ENCODE measurements at places on chromosomes 6 and 20. TPM values are rescaled to one million over a fixed set of nuclear protein-coding genes. Genes with fewer than 3 reads are reported as not detected.

The SUPT3H gene
- 7.7 TPM for total RNA-seq

The DAAM2 gene
- total RNA-seq, result 4.0 TPM

The ADGRF1 gene
- 0.24 TPM for total RNA-seq

The CRISP2 gene
- total RNA-seq, result not detected

The DEFB132 gene
- total RNA-seq, result not detected

The CASS4 gene
- 2.5 TPM for total RNA-seq

The NRN1 gene
- total RNA-seq, result 32.8 TPM

The NRM gene
- total RNA-seq, result 29.2 TPM

The OOEP gene
- not detected for total RNA-seq

The ID1 gene
- total RNA-seq, result 437 TPM

The TENT5A gene
- 15.5 TPM for total RNA-seq

The RIPPLY2 gene
- total RNA-seq, result not detected

The NINL gene
- 6.4 TPM for total RNA-seq

The MAP7 gene
- total RNA-seq, result not detected

The CLPSL2 gene
- not detected for total RNA-seq

The NMBR gene
- not detected for total RNA-seq

The LHFPL5 gene
- not detected for total RNA-seq

The LGSN gene
- total RNA-seq, result not detected

The HSD17B8 gene
- total RNA-seq, result 3.2 TPM

The GSS gene
- 112 TPM for total RNA-seq

The CITED2 gene
- 47.6 TPM for total RNA-seq

The ACSS1 gene
- total RNA-seq, result 2.0 TPM

The SUMO4 gene
- total RNA-seq, result 0.84 TPM

The TOX2 gene
- 24.7 TPM for total RNA-seq

The PRDM1 gene
- total RNA-seq, result 4.7 TPM

The HLA-G gene
- not detected for total RNA-seq

The TMEM244 gene
- 2.5 TPM for total RNA-seq

The CST8 gene
- not detected for total RNA-seq

The SAMD3 gene
- 0.96 TPM for total RNA-seq

The KCNG1 gene
- 17.9 TPM for total RNA-seq

The C6orf52 gene
- not detected for total RNA-seq

The DEFB124 gene
- total RNA-seq, result not detected

The ENPP4 gene
- 0.29 TPM for total RNA-seq
